HCEC 1CT (cell line): ENCODE measurements at places on chromosomes 16 and 17.

DNA sequence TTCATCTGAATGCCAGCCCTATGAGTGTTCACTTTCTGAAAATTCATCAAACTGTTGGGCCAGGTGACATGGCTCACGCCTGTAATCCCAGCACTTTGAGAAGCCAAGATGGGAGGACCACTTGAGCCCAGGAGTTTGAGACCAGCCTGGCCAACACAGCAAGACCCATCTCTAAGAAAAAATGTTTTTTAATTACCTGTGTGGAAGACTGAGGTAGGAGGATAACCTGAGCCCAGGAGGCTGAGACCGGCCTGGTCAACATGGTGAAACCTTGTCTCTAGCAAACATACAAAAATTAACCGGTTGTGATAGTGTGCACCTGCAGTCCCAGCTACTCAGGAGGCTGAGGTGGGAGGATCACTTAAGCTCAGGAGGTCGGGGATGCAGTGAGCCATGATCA is 10.3 kb downstream of the MYH11 start:
- no peak for DNase-seq

DNA sequence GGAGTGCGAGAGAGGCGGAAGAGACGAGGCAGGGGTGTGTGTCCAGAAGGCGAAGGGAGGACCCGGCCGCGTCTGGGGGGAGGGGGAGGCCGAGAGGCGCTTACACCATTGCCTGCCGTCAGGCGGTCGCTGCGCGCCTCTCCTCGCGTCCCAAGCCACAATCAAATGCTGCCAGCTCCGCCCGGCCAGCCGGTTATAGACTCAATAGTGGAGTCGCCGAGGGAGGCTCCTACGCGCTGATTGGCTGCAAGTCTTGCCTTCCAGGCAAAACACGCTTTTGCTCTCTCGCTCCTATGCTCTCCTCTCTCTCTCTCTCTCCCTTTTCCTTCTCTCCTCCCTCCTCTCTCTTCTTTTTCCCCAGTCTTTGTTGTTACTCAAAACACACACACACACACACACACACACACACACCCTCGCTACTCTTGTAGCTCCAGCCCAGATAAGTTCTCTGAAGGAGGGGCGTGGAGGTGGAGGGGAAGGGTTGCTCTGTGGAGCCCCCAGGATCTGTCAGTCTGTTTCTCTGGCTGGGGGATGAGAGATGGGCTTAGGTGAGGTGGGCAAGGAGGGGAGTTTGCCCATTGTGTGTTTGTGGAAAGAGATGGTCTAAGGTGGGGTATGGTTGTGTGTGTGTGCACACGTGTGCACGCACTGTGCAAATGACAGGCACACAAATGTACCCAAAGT is at the start of gene DLX3:
Gene DLX3 (minus strand): TSS at position 170 of the 684 bp plus-strand sequence. CDS start 226 bp downstream, outside the sequence.
- peak; percentile 22 for DNase-seq

GRCh38 chr17:64135000-64135399 is 5.1 kb upstream of the ERN1 start:
- no peak for DNase-seq

DNA sequence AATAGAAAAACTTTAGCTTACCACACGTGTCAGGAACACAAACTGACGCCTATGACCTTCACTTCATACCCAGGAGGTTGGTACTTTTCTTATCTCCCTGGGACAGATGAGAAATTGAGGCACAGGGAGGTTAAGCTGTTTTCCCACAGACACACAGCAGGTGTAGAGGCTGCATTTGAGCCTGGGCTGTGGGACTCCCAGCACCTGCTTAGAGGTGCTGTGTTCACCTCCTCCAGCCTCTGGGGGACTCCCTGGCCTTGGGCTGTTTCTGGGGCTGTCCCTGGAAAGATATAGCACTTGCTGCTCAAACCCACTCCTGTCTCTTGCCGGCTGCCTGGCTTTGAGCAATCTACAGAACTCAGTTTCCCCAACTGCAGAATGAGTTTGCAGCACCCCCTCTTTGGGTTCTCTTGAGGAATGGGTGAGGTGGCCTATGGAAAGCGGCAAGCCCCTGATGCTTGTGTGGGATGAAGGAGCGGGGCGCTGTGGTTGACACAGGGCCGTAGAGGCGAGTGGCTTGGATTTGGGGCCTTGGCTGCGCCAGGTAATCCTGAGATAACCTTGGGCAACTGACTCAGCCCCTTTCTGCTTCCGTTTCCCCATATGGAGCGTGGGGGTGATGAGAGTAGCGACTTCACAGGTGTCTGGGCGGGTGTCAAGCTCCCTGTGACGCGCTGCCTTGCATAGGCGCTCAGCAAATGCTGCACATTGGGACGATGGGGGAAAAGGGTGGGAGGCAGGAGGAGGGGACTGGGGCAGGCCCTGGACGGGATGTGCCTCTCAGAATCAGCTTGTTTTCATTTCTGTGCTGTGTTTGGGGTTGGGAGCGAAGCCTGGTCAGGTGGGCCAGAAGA is 104.5 kb upstream of the CIBAR2 start:
- no peak for DNase-seq

GRCh38 chr17:53950207-53950857 is 127.6 kb downstream of the KIF2B start:
- DNase-seq, result no peak

DNA sequence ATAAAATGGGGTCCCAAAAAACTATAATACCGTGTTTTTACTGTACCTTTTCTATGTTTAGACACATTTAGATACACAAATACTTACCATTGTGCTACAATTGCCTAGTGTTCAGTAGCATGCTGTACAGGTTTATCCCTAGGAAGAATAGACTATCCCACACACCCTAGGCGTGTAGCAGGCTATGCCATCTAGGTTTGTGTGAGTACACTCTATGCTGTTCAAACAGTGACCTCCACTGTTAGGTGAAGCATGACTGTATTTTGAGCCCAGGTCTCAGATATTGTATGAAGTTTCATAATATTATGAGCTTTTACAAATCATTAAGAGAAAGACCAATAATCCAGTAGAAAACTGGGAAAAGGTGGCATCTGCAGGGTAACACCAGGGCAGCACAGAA is 23.6 kb downstream of the MILR1 start:
- DNase-seq, result no peak

DNA sequence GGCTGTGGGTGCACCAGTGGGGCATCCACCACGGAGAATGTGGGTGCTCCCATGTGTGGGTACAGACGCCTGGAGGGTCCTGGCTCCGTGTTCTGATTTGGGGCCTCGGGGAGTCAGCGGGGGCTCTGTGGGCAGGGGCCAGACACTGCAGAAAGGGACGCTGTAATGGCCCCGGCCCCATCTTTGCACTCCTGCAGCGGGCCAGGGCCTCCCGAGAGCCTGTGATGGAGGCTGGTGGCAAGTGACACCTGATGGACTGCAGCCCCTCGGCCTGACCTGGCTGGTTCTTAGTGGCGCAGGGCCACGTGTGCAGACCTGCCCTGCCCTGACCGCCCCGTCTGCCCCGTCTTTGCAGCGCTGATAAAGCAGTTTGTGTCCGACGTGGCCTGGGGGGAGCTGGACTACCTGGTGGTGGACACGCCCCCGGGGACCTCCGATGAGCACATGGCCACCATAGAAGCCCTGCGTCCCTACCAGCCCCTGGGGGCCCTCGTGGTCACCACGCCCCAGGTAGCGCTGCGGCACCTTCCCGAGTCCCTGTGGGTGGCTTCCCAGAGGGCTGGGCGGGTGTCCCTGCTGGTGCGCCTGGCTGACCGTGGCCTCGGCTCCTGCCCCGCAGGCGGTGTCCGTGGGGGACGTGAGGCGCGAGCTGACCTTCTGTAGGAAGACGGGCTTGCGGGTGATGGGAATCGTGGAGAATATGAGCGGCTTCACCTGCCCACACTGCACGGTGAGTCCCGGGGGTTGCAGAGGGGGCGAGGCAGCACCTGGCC is 4.7 kb downstream of the NUBP2 start:
- no peak for DNase-seq

DNA sequence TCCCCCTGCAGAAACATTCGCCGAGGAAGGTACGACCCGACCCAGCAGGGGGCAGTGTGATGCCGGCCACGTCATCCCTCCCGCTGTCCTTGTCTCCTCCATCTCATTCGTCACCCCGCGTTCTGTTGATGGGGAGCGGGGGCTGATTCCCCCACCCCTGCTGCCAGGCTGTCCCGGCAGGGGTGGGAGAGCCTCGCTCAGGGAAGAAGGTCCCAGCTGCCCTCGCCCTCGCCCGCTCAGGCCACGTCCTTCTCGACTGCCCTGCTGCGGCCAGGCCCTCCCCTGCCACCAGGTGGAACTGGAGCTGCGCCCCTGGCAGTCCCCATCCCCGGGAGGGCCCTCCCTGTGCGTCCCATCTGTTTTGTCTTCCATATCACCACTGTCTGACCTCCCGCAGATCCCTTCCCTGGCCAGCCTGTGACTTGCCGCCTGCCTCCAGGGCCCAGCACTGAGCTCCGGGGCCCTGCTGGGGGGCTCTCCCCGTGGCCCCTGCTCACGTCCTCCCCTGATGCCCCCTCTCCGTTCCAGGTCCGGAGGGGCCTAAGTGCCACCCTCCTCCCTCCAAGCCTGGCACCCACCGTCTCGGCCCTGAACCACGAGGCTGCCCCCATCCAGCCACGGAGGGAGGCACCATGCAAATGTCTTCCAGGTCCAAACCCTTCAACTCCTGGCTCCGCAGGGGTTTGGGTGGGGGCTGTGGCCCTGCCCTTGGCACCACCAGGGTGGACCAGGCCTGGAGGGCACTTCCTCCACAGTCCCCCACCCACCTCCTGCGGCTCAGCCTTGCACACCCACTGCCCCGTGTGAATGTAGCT is 20.6 kb downstream of the ADAM11 start:
- DNase-seq, result peak; percentile 65

DNA sequence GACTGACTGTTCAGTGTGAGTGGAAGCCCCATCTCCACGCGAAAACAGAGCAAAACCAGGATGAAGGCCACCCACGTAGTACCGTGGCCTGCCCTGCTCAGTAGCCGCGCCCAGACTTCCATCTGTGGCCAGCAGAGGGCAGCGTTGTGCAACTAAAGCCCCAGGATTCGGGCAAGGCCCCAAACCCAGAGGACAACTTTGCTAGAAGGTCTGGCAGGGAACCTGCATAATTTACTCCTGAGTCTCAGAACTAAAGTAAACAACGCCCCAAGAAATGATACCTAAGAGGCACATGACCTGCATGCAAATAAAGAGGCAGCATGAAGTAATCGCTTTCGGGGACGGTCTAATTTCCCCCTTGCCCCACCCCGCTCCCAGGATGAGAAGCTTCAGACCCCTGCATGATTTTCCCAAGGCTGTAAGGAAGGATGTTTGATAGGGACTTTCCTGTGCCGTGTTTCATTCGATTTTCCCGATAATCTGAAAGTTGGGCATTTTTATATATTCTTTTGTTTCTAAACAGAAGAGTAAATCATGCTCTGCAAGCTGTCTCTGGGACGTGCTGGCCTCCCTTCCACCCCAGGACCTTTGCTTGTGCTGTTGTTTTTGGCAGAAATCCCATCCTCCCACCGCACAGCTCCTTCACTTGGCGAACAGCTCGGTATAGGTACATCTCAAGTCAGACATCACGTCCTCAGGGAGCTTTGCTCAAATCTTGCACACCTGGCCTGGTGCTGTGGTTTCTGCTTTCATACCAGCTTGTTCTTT is 18.6 kb downstream of the HSBP1 start:
- DNase-seq, result peak; percentile 77

GRCh38 chr16:15857724-15858560 is 1.1 kb upstream of the MYH11 start:
- peak; percentile 21 for DNase-seq

GRCh38 chr16:14172200-14172809 is 101.2 kb downstream of the MRTFB start:
- peak; percentile 77 for DNase-seq

DNA sequence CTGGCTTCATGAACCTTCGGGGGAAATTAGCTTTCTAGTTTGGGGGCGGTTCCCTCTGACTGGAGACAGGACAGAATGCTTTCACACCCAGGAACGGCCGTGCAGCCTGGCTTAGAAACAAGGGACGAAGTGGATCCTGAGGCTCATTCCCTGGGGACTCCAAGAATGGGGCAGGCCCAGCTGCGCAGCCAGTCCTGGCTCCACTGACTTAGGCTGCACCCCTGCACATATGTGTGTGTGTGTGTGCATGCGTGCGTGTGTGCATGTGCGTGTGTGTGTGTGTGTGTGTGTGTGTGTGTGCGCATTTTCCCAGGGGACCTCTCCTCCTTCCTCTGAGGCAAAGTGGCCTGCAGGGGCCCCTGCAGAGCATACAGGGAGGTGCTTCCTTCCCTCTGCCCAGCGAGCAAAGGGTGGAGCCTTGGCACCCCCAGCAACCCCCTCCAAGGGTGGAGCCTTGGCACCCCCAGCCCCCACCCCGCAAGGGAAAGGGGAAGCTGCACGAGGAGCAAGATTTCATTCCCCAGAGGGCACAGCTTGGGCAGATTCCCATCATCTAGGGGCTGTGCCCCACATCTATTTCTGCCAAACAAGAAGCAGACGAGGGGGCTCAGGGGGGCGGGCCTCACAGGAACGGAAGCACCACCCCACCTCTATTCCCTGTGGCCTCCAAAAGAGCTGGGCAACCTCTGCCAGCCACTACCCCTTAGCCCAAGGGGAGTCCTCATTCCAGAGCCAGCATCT is 97.6 kb upstream of the CBX4 start:
- DNase-seq, result no peak

DNA sequence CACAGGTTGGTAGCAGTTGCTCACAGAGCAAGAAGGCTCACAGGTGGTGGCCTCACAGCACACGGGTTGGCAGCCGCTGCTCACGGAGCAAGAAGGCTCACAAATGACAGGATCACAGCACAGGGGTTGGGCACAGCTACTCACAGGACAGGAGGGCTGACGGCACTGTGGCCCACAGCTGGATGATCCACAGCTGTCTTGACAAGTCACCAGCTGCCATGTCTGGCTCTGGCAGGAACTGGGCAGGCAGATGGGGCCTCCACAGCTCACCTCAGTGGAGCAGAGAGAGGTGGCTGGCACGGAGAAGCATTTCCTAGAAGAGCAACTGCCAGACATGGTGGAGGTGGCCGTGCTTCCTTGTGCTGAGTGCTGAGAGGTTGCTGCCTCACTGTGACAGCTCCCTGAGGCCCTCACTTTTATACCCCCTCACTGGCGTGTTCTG is at the start of gene KRTAP16-1:
Gene KRTAP16-1 (minus strand): TSS at position 392 of the 442 bp plus-strand sequence. CDS start 56 bp downstream, at position 336.
- DNase-seq, result no peak

DNA sequence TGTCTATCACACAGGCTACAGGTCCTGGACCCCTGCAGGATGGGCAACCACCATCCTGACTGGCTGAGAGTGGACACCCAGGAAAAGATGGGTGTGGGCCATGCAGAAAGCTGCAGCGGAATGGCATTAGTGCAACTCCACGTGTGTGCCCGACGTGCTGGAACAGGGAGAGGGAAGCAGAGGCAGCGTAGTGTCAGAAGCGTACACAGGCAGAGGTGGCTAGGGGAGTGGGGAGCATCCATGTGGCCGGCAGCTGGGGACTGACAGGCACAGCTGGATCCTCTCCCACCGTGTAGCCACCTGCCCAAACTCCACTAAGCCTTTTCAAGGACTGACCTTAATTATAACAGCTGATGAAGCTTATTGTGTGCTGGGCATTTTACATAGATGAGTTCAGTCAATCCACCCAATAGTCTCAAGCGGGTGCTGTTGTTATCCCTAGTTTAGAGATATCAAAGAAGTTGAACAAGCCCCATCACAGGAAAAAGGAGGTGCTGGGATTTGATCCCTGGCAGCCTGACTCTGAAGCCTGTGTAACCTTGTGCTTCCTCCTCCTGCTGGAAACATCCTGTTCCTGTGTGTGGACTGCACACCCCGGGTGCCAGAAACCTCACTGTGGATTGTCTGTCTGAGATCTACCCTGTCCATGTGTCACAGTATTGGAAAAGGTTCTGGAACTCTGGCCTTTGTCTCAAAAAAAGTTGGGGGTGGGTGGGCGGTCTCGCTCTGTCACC is 114.0 kb downstream of the PRKCA start:
- DNase-seq, result no peak

GRCh38 chr16:68284847-68285246 is 20.5 kb downstream of the SLC7A6 start:
- no peak for DNase-seq
